Subcutaneous adipose tissue (tissue), 4 donors: ENCODE measurements at places on chromosomes 7 and 10. TPM values are rescaled to one million over a fixed set of nuclear protein-coding genes. Genes with fewer than 3 reads are reported as not detected.

SHTN1 gene
- total RNA-seq, result 36.7 TPM

C10orf71 gene
- not detected for total RNA-seq

CCL24 gene
- total RNA-seq, result not detected

KCNH2 gene
- 0.22 TPM for total RNA-seq

ASB13 gene
- 24.1 TPM for total RNA-seq

FAM221A gene
- 10.9 TPM for total RNA-seq

PRPS1L1 gene
- not detected for total RNA-seq

NXPH1 gene
- not detected for total RNA-seq

TMEM213 gene
- not detected for total RNA-seq

OPALIN gene
- total RNA-seq, result not detected

HMX3 gene
- total RNA-seq, result not detected

TLL2 gene
- total RNA-seq, result not detected

HABP2 gene
- total RNA-seq, result not detected

ZNF735 gene
- not detected for total RNA-seq

TMEM176B gene
- total RNA-seq, result 11.3 TPM

SPOCK2 gene
- 3.1 TPM for total RNA-seq

CAPZA2 gene
- 106 TPM for total RNA-seq

MAGI2 gene
- 22.9 TPM for total RNA-seq

MYO3A gene
- total RNA-seq, result not detected

ACTR3C gene
- total RNA-seq, result 0.51 TPM

ZPBP gene
- not detected for total RNA-seq
